ENCODE measurements at places on chromosomes 7 and 10.

GRCh38 chr7:105218215-105218614, 170.5 kb downstream of the SRPK2 start:
- DNase-seq, result no peak

DNA sequence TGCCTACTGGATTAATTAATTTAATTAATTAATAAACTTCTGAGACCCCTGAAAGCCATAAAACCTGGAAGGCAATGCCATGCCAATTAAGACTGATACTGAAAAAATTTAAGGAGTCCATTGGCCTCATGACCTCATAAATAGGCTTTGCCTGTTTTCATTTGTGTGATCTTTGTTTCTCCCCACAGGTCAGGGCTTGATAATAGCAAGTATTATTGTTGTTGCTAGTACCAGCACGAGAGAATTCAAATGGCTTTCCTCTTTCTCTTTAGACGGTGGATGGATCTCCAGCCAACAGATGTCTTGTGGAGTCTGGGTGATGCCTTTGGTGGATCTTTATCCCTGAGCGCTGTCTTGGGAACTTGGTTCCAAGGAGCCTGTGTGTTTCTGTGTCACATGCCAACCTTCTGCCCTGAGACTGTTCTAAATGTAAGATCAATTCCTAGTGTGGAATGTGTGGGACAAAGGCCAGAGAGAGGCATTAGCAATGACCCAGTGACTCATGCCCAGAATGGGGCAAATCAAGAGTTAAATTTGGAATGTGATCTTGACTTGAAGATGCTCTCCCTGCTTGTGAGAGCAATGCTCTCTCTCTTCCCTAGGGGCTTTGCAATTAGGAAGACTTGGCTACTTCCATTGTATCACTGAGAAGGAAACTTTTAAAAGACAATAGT, 17.7 kb downstream of the ACSM6 start:
- no peak for DNase-seq

DNA sequence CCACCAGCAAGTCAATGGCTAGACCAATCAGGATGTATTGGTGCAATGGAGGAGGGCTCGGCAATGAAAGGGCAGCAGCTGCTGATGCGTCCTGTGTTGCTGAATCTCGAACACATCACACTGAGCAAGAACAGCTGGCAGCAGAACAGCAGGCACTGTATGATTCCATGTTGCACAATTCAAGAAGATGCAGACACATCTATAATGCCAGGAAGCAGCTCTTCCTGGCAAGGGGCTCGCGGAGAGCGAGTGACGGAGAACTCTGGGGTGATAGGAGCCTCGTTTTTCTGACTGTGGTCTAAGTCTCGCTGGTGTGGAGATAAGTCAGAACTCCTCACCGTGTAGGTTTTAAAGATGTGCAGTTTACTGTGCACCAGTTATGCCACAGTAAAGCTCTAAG, 24.8 kb upstream of the PFKP start:
- no peak for DNase-seq

DNA sequence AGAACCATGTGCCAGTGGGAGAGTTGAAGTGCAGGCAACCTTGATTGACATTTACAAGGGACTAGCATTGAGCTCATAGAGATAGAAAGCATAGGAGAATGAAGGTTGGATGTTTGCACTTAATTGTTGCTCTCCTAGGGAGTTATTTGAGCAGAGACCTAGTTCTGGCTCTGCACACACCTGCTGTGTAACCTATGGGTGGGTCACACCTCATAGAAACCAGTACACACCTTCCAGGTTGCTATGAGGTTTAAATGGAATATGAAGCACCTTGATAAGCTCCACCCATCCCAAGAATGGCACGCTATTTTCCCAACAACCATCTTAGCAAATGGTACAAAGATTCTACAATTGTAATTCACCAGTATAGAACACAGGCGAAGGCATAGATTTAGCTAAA, 86.2 kb upstream of the AOAH start:
- DNase-seq, result no peak

Data from inflammatory macrophage treated with lipopolysaccharide for 1 hour (primary cell).